Left forelimb (tissue), 1 donor: ENCODE measurements at places on chromosomes 4 and X.

DNA sequence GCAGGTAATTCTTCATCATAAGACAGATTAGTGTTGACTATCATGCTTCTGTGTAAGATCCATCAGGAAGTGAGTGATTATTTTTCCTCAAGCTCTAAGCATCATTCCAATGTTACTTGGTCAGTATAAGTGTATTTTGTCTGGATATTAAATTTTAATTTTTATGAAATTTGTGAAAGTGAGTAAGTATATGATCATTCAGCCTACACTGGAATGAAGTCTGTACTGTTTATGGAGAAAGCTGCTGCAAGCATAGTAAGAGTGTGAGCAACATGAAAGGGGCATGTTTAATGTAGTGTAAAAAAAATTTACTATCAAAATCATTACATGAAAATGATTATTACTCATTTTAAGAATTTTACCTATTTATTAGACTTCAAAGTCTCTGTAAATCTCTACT is 84.8 kb downstream of the IL15 start:
- DNase-seq, result no peak

GRCh38 chrX:109774136-109774535 is 41.1 kb upstream of the ACSL4 start:
- no peak for DNase-seq

- DNase-seq, result no peak
Measured at GRCh38 chrX:150258463-150259430, 104.4 kb upstream of the MAMLD1 start.

DNA sequence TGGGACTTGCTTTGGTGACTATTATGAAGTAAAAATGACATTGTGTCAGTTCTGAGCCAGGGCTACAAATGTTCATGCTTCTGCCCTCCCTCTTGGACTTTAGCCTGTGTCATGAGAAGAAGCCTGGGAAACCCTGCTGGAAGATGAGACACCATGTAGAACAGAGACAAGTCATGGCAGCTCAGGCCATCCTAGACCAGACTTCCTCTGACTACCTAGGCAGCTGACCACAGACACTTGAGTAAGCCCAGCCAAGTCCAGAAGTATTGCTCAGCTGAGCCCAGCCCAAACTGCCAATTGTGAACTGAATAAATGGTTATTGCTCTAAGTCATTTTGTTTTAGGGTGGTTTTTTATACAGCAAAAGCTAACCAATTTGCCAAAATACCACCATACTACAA is 467.6 kb upstream of the CNKSR2 start:
- no peak for DNase-seq

DNA sequence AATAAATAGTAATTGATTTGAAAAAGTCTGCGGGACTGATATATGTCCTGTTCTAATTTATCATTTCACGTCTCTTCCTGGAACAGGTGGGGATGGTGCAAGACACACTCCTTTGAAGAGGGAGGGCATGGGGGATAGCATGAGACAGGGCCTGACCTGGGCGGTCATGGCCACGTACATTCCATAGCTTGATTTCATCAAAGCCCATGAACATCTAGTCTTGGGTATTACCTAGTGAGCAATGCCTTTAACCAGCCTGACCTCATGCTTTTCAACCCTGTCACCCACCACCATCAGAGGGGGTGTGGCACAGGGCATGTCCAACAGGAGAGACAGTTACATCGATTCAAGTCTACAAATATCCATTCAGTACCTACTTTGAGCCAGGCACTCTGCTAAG is 52.3 kb upstream of the HOPX start:
- no peak for DNase-seq

DNA sequence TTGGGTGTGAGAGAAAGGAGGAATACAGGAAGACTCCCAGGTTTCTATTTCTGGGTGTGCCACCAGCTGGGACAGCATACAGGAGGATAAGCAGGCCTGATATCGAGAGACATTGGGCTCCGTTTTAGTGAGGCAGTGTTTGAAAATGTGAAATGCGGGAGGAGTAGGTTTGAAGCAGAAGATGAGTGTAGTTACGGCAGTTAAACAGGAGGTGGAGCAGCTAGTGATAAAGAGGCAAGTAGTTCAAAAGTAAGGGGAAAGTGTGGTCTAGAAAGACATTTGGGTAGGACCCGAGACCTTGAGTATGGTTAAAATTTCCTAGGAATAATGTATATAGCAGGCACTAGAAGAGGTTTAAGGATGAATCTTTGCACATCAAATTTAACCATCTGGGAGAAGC is 42.4 kb downstream of the DCUN1D4 start:
- DNase-seq, result no peak

DNA sequence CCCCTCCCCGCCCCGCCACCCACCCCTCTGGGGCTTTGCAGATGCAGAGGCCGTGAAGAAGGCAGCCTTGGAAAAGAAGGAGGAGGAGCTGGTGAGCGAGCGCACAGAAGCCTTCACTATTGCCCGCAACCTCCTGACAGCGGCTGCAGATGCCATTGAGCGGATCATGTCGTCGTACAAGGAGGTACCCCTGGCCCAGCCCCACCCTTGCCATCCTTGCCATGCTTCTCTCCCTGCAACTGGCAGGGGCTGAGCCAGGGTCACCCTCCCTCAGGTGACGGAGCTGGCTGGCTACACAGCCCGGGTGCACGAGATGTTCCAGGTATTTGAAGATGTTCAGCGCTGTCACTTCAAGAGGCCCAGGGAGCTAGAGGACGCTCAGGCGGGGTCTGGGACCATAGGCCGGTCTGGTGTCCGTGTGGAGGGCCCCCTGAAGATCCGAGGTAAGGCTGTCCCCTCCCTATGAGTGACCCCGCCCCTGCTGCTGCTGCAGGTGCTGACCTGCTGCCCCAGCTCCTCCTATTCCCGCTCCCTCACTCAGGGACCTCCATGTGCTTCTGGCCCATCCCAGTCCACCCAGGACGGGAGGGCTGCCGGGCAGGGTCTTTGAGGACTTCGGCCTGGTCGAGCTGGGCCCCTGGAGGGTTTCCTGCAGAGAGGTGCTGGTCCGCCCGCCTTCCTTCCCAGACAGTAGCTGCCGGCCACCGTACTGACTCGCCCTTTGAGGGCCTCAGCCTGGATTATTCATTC is 11.6 kb downstream of the ABCD1 start:
- DNase-seq, result no peak

GRCh38 chr4:125538670-125539069 is 223.9 kb downstream of the FAT4 start:
- DNase-seq, result no peak

- no peak for DNase-seq
Measured at GRCh38 chrX:136086521-136086920, 60.8 kb upstream of the FHL1 start.

DNA sequence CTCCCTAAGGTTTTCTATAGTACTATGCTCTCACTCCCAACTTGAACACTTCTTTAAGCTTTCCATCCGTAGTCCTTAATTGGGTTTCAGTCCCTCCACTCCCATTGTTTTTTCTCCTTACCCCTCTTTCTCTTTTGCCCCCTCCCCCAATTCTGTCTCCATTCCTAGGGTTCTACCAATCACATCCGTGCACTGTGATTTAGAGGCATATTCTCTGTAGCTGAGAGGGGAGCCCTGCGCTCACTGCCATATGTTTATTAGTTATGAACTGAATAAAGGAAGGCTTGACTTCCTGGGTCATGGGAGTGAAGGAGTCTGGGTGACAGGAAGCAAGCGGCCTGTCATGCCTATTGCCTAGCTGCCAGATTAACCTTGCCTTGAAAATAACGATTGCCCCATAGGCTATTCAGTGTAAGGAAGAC is 471 bp downstream of the MCTS1 start:
- DNase-seq, result no peak

DNA sequence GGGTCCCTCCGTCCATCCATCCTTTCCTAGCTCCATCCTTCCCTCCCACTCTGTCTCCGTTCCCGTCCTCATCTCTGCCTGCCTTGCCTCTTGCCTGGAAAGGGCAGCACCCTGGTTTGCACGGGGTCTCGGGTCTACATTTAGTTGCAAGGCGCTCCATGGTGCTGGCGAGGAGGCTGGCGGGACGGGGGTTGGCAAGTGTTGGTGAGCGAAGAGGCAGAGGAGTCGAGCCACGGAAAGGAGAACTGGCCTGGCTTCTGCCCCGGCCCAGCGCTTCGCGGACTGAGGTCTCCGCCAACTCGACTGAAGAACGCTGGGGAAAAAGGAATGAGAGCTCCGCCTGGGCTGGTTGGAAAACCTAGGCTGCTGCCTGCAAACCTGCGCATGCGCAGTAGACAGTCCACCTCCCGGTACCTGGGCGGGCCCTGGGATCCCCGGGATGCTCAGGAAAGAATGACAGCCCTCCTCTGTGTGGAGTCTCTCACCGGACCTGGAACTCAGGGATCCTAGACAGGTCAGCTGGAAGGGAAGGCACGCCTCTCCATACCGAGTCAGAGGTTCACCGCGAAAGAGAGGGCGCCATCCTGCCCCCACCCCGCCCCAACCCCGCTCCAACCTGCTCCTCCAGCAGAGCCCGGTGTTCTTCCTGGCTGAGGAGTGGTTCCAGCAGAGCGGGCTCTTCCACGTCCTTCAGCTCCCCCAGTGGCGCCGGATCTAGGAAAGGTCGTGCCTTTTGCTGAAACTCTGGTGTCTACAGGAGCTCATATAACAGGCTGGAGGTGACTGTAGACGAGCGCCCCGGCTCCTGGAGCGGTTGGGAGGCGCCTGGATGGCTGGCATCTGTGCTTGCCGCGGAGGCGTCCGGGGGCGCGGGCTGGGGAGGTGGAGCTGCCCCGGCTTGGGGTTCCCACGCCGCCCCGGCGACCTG is 6.0 kb downstream of the FRG2 start:
- DNase-seq, result peak; percentile 70

DNA sequence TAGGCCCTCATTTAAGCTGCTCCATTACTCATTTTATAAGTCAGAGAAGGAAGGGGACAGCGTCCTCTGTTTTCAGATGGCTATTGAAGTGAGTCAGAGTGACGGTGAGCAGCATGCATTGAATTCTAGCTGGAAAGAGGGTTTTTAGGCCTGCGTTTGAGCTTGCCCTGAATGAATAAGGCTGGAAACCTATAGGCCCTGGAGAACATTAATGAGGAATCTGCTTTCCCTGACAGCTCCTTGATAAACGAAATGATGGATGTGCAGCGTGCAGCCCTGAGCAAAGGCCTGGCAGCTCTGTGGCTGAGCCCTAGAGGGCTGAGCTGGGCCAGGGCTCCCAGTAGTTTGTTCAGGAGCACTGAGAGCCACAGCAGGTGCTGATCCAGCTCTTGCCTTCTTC is 33.4 kb downstream of the TBL1X start:
- DNase-seq, result no peak

GRCh38 chr4:123412091-123412505 is 15.5 kb downstream of the SPRY1 start:
- DNase-seq, result no peak

DNA sequence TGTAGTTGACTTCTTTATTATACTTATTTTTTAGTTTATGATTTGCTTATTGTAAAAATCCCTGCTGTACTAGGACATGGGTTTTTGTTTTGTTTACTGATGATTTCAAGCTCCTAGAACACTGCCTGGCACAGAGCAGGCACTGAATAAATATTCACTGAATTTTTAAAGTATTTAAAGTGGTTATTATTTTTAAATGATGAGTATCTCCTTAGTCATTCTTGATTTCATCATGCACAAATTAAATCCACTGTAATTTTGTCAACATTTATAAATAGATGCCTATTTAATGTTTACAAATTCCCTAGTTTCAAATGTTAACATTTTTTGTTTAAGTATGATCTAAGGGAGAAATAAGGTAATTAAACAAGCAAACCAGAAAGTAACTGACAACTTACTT is 367.9 kb upstream of the SLIT2 start:
- no peak for DNase-seq

DNA sequence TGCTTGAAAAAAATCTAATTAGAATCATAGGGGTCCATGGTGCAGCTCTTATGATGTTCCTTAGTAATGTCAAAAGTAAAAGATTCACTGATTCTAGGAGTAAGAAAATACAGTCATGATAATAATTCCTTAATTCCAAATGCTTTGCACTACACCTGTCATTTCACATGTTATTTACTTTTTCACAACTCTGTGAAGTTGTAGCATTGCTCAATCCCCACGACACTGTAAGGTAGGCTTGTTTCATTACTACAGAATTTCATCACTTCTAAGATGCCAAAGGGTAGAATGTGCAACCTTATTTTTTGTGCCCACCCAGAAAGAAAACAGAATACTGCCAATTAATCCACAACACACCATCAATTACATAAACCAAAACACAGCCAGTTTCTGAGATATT is 46.1 kb upstream of the LNX1 start:
- no peak for DNase-seq

DNA sequence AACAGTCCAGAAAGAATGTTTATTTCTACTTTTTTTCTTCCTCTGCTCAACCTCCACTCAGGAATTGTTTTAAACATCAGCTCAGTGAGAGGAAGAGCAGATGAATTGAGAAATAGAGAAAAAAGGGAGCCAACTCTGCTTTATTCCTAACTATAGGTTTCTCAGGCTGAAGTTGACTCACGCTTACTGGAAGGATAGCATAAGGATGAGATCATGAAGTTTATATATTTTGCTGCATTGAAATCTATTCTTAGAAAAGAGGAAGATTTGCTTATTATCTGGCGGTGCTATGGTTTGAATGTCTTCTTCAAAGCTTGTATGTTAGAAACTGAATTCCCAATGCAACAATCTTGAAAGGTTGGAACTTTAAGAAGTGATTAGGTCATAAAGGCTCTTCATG is 1673.4 kb upstream of the PCDH7 start:
- no peak for DNase-seq

DNA sequence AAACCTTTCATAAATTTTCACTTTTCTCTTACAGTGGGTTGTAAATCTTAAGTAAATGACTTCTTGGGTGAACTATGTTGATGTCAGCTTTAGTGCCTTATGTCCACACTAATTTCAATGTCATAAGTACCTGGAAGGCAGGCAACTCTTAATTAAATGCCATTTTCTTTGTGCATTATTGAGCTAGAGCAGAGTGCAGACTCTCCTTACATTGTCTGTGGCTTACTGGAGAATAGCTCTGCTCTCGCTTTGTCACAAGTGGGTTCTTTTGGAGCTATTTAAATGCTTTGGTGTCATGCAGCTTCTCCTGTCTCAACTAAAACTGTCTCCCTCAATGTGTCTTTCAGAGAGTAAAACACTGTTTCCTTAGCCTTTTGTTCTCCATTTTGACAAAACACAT is 411.6 kb downstream of the STIM2 start:
- no peak for DNase-seq

DNA sequence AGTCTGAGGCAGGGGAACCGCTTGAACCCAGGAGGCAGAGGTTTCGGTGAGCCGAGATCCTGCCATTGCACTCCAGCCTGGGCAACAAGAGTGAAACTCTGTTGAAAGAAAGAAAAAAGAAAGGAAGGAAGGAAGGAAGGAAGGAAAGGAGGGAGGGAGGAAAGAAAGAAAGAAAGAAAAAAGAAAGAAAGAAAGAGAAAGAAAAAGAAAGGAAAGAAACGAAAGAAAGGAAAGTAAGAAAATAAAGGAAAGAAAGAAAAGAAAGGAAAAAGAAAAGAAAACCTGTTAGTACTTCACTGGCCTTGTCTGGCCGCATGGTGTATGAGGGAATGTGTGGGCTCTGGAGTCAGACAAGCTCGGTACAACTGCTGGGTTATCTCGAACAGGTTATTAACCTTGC is 20.8 kb upstream of the MAGEA1 start:
- no peak for DNase-seq
